ENCODE measurements at places on chromosomes 1 and 21.

- DNase-seq = no peak
Measured at GRCh38 chr1:206674745-206675175, 9.9 kb upstream of the MAPKAPK2 start.

DNA sequence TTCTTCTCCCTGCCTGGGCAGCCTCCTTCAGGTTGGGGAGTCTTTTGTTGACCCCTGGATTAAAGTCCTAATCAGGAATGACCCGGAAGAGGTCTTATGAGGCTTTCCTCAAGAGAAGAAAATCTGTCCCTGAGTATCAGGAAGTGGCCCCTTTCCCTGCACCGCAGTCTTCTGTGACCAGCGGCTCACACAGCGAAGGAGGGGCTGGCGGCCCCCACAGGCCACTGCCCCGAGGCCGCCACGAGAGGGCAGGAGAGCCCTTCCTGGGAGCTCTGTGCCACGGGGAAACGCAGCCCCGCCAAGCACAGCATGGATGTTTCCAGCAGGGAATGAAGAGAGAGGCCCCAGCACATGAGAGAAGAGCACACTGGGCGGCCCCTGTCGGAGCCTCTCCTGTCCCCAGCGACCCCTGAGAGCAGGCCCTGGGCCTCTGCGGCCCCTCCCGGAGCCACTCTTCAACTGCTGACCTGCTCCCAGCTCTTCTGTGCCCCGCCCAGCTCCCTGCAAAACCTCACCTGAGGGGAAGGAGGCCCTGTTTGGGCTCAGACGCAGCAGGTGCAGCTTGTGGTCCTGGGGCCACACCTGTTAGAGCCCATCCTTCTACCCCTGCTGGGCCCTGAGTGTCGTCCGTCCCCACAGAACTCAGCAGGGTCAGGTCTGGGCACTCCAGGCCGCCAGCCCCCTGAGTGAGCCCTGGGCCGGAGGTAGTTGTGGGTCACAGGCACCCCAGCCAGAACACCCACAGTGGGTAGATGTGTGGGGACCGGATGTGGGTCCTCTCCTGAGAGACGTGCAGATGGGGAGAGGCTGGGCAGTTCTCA lies 4.9 kb upstream of the POFUT2 start:
- DNase-seq = no peak

DNA sequence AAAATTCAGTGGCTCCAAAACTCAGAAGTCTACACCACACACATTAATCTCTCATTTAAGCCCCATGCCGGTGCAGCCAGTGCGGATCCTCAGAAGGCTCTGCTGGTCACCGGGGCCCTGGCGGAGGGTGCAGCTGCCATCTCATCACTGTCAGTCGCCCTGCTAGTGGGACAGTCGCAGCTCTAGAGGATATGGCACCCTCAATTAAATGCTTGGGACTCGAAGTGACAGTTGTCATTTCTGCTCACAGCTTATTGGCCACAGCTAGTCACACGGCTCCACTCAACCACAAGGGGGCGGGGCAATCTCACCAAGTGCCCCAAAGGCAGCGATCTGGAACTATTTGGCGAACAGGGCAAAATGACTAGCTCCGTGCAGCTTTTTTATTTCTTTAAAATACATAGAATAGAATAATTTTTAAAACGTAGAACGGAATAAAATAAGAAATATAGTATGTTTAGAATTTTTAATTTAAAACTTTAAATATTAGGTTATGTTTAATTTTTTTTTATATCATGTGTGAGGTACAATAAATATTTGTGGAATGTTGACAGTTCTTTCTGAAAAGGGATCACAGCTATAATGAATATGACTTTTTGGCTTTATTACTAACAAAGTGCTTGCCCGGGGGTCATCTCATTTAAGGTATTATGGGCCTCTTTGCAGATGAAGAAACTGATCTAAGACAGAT lies 8.0 kb upstream of the MAN1C1 start:
- DNase-seq = no peak

DNA sequence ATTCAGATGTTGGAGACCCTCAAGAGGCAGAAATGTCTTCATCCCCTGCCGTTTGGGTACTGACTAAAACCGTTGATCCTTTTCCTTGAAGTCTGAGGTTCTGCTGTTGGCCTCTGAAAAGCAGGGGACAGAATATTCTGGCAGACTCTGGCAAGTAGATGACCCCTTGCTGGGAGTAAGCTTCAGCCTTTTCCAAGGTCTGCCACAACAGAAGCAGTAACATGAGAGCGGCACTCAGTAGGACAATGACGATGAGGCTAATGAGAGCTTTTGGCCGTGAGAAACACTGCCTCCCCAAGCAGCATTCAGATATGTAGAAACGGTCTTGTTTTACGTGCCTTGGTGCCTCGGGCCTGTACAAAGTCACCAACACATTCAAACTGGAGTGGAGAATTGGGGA lies 143.7 kb downstream of the ST6GALNAC5 start:
- DNase-seq = no peak

- DNase-seq = no peak
Measured at GRCh38 chr1:15625056-15625917, 8.0 kb downstream of the DDI2 start.

- no peak for DNase-seq
Measured at GRCh38 chr1:213550804-213551203, 437.0 kb upstream of the PROX1 start.

DNA sequence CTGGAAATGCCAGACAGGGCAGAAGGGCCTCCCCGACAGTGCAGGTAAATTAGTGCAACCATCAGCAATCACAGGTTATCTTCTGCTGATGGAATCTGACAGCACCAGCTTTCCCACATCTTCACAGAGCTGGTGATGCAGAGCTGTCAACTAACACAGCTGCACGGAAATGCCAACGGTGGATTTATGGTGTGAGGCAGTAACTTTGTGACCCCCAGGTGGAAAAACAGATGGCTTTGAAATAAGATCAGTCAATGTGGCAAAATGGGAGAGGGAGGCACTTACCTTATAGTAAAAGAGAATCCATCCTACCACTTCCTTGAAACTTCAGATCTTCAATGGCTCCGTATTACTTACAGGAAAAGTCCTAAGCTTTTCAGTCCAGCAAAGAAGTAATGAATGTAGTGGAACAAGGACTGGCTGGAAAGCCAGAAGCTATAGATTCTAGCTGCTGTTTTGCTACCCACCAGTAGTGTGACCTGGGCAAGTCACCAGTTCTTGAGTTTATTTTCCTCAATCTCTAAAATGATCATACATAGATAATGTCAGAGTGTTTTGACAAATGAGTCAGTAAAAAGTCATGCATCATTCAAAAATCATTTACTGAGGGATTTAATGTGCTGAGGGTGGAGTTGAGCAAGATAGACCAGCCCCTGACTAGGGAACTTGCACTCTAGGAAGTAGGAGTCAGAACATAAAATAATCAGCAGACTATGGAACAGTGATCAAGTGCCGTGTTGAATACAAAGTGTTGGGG lies 245.7 kb upstream of the JUN start:
- no peak for DNase-seq

- DNase-seq = no peak
Measured at GRCh38 chr1:178126741-178127185, 32.9 kb downstream of the RASAL2 start.

- DNase-seq = no peak
Measured at GRCh38 chr1:171252482-171252881, 4.2 kb downstream of the FMO1 start.

- DNase-seq = no peak
Measured at GRCh38 chr1:20359451-20360330, 69.0 kb downstream of the VWA5B1 start.

GRCh38 chr1:52296345-52296744 lies 69.7 kb downstream of the CC2D1B start:
- DNase-seq = no peak

- no peak for DNase-seq
Measured at GRCh38 chr1:231419738-231420298, 2.3 kb downstream of the EGLN1 start.

- no peak for DNase-seq
Measured at GRCh38 chr21:15932726-15933125, 202.9 kb downstream of the USP25 start.

- no peak for DNase-seq
Measured at GRCh38 chr1:207803678-207804077, 51.8 kb downstream of the CD46 start.

DNA sequence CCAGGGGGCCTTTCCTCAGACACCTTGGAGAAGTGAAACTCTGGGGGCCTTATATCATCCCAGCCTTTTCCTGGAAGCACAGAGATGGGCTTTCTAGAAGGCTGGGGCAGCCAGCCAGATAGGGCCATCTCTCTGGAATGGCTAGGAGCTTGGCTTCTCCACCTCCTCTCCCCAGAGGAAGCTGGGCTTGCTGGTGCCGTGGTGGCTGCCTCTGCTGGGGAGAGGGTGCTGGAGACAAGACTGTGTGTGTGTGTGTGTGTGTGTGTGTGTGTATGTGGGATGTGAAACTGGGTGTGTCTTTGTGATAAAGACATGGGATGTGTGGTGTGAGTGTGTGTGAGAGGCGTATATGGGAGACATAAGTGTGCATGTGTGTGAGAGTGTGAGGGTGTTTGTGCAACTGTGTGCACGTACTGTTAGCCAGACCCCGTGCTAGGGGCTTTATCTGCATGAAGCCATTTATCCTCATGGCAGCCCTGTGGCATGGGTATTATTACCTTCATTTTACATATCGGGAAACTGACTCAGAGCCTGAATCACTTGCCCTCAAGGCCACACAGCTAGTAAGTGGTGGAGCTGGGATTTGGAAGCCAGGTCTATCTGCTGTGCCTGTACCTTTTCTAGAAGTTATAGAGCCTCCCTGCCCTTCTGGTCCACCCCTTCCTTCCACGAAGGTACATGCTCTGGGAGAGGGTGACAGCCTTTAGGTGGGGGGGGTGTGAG lies 44.2 kb downstream of the PTPRU start:
- no peak for DNase-seq

DNA sequence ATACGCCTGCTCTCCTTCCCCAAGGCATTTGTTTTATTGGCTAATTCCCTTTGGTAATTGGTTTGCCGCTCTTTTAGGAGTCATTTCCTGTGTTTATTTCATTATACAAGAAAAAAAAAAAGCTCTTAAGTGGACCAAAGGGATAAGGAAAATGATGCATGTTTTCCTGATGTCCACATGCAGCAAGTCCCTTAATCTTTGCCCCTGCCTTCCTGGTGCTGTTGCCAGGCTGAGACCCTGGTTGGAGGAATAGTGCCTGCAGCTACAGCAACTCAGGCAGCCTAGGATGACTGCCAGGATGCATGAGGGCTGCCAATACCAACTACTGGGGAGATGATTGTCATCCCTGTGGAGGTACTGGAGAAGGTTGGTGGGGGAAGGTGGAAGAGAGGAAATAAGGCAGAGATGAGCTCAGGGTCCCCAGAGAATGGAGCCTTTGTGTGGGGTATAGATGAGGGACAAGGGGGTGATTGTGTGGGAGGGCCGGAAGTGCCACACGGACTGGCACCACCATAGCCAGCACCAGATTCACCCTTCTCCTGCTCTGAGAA lies 6.1 kb upstream of the GATAD2B start:
- no peak for DNase-seq

DNA sequence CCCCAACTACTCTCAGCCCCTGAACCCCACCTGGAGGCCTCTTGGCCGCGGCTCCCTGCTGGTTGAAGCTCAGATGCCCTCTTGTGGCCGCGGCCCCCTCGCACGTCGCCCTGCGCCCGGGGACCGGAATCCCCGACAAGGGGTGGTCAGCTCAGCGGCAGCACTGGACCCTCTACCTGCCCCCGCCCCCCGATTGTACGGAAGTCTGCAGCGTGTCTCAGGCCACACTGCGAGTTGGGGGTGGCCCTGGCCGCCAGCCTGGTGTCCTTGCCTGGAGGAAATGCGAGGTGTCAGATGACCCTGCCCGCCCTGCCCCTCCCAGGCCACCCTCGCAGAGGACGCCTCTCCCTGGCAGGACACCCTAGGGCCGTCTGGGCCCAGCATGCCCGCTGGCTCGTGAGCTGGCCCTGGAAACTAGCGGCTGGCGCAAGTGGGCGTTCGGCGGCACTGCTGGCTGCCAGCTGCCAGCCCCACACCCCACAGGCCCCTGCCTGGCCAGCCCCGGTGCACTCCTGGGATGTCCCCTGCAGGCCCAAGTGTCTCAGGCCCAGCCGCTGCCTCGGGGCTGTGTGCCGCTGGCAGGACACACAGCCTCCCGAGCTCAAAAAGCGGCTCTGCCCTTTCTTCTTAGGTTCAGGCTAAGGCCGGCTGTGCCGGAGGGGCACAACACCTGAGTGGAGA lies 60.8 kb downstream of the EDN2 start:
- no peak for DNase-seq

- no peak for DNase-seq
Measured at GRCh38 chr1:114154963-114155322, 1.3 kb upstream of the SYT6 start.

DNA sequence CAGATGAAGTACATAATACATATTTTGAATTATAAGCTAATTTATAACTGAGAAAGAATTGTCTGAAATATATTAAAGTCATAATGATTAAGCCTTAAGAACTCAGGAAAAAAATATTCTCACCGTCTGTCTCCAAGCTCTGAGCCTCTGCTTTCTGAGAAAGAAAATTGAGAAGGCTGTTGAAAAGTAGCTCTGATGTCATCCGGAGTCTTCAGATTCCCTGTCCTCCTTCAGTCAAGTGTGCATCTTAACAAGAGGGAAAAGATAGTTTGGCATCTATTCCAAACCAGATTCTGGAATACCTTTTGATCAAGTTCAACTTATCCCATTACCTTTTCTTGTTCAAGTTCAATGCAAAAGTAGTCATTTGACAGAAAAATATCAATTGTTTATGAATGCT lies 50.6 kb downstream of the NRIP1 start:
- DNase-seq = no peak

GRCh38 chr1:154467434-154468102 lies 34.5 kb upstream of the TDRD10 start:
- DNase-seq = no peak

DNA sequence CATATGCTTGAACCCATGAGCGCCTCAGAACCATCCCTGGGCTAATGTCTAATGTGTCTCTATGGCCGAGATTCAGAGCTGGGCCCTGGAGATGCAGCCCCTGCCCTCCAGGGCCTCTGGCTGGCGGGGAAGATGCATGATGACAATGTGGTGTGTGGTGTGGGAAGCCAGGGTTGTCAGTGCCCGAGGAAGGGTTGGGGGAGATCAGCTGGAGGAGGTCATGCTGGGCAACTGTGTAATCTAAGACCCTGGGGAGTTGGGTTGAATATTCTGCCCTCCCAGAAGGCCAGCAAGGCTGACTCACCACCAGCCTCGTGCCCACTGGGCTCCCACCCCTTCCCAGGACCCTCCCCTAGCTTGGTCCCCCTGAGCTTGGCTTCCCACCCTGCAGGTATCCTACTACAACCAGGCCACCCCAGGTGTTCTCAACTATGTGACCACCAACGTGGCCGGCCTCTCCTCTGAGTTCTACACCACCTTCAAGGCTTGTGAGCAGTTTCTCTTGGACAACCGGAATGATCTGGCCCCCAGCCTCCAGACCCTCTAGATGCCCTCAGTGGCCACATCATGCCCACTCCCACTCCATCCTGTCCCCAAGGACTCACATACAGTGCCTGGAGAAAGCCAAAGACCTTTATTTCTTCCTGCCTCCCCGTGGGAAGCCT lies 14.6 kb downstream of the FAM151A start:
- no peak for DNase-seq

DNA sequence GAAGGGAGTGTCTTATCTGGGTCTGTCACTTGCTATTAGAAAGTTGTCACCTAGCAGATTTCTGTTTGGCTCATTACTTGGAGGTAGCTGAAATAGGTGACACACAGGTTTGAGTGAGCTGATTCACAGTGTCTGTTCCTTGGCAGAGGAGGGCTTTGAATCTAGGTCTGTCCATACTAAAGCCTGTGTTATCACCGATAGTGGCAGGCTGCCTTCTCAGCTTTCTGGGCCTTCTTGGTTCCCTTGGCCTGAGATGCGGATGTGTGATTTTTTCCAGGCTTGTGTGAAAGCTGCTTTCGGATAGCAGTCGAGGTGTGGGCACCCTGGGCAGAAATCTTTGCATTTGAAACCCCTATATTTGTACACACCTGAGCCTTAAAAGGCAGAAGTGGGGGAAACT lies 73.9 kb downstream of the ACTL8 start:
- DNase-seq = no peak

GRCh38 chr1:8524627-8525157 lies 206.8 kb downstream of the SLC45A1 start:
- DNase-seq = no peak
